ENCODE measurements at places on chromosomes 16 and 17. TPM values are rescaled to one million over a fixed set of nuclear protein-coding genes. Genes with fewer than 3 reads are reported as not detected.
A peak's percentile ranks its signal among the peaks of the same experiment; 100 is the strongest.

DNA sequence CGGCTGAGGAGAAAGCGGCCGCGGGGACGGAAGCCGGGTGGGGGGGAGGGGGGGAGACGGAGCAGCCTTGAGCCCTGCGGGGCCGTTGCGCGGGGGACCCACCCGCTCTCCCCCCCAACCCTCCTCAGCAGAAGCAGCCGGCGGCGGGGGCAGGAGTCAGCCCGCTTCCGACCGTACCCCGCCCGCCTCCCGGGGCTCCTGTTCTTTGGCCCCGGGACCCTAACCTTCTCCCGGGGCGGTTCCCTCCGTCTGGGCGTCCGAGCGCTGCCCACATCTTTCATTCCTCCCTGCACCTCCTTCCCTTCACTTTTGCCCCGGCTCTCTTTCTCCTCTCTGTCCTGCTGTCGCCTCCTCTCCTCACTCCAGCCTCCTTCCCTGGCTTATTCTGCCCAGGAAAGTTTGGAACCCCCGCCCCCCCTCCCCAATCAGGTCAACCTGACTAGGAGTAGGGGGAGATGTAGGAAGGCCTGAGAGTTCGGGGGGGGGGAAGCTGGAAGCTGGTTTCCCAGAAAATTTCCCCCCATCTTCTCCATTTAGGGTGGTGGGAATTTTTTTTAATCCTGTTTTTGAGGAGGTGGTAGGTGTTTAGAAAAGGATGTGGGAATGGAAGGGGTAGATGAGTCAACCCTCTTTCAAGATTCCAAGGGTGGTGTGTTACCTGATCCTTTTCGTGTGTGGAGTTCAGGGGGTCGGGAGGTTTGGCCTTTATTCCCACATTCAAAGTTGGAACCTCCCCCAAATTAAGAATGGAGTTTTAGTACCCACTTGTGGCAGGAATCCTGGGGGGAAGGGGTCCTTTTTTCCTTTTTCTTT, 427 bp upstream of the NLK start:
- peaks cover 5% of the 10 kb centered on the region for H3K36me3 ChIP-seq
- no peak for DNase-seq
- H3K4me1 ChIP-seq, result peaks cover 29% of the 10 kb centered on the region
- H3K27me3 ChIP-seq, result no peaks in the 10 kb centered on the region
- peak overlapping the region; percentile 76 for H3K4me3 ChIP-seq

The ROGDI gene
- 45.2 TPM for total RNA-seq

DNA sequence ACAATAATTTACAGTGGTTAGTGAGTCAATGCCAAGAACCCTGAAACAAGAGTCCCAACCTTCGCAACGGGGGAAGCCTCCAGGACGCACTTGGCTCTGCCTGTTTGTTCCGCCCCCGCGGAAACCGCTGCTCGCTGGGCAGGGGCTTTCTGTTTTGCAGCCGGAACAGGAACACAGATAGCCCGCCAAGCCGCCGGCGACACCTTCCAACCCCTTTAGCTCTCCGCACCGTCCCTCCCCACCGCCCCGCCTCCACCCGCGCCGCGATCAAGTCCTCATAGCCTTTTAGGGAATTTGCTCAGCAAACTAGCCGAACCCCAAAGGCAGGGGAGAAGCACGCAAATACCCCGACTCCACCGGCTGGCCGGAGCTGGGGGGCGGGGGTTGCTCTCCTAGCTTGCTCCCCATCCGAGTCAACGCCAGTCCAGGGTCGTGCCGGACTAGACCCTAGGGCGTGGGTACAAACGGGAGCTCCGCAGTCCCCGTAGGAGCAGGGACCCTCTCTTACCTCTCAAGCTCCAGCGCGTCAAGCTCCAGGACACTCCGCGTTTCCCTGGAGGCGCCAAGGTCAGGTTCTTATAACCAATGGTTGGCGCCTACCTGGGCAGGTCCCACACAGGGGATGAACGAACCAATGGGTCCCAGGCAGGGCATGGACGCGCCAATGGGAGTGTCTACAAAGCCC, at the start of gene SLFN13:
TSS of gene SLFN13 (minus strand) at position 553 of the 685 bp plus-strand sequence. CDS start 3,086 bp downstream, outside the sequence.
- H3K27ac ChIP-seq, result no peak within 1 kb of the TSS
- H3K27me3 ChIP-seq, result peaks cover 31% of the 10 kb centered on the region

DNA sequence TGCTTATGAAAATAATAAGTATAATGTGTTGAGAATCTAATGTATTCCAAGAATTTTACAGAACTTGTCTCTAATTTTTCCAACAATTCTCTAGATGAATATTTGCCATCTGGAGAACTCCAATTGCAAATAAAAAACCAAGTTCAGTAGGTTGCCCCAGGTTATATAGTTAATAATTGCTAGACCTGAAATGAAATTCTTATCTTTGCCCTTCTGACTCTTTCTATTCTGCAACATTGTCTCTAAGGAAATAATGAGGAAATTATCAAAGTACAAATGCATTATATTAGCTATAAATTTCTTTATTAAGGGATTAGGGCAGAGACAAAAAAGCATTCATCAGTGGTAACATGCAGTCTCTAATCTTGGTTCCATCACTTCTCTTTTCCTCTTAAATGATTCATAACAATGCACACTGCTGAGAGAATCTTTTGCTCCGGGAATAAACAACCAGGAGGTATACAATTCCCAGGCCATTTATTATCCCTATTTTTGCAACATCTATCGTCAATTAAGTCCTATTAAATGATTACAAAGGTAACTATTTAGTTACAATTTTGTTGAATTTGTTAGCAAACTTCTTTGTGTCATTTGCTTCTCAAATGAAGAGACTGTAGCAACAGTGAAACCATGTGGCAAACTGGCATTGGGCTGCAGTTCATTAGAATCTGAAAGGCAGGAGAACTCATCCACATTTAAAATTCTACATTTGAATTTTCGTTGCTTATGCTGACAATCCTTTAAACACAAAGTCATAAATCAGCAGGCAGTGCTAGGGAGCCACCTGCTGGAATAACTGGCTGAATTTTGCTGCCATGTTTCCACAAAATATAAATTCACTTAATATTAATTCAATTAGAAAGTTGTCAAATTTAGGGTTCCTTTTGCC, 349.6 kb downstream of the KIF2B start:
- peak; percentile 9 for DNase-seq
- H3K4me3 ChIP-seq, result no peak overlapping the region
- H3K36me3 ChIP-seq, result no peaks in the 10 kb centered on the region

DNA sequence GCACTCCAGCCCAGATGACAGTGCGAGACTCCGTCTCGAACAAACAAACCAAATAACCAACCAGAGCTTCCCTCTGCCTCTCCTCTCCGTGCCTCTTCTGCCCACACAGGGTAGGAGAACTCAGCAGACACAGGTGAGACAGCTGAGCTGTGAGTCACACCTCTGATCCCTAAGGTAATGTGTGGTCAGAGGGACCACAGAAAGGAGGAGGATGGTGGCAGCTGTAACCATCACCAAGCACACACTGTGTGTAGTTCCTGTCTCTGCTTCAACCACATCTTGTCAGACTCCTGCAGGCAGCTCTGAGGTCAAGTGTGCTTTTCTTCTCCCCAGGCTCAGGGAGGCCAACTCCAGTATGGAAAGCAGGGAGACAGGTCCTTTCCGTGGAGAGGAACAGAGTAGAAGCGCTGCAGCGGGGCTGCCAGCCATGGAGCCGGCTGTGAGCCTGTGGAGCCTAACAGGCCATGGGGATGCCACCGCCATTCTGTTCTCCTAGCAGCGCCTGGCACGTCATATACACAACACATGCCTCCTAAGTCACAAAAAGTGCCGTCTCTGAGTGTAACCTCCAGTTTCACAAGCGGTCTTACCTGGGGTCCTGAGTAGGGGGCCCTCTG, 7.1 kb downstream of the NUDT16L1 start:
- H3K4me1 ChIP-seq, result no peaks in the 10 kb centered on the region
- no peak for DNase-seq
- no peaks in the 10 kb centered on the region for H3K27me3 ChIP-seq
- H3K4me3 ChIP-seq, result no peak overlapping the region
- no peaks in the 10 kb centered on the region for H3K36me3 ChIP-seq

DNA sequence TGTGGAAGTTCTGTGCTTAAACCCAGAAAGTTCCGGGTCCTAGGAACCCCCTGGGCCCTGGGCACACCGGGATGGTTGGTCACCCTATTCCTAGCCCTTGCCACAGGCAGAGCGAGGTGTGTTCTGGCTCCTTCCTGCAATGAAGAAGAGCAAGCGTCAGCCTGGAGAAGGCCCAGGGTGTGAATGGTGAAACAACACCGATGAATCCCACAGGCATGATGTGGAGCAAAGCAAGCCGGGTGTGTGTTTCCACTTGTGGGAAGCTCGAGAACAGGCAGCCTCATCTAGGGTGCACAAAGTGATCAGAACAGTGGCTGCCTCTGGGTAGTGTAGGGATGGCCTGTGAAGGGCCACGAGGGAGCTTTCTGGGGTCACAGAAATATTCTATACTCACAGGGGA, 13.8 kb downstream of the KCNG4 start:
- H3K27ac ChIP-seq, result no peak overlapping the region
- H3K4me3 ChIP-seq, result no peak overlapping the region
- no peak for DNase-seq
- H3K4me1 ChIP-seq, result peaks cover 40% of the 10 kb centered on the region
- no peaks in the 10 kb centered on the region for H3K27me3 ChIP-seq
- H3K36me3 ChIP-seq, result no peaks in the 10 kb centered on the region

The KRTAP4-5 gene
- not detected for total RNA-seq

The GLIS2 gene
- total RNA-seq, result 48.3 TPM

DNA sequence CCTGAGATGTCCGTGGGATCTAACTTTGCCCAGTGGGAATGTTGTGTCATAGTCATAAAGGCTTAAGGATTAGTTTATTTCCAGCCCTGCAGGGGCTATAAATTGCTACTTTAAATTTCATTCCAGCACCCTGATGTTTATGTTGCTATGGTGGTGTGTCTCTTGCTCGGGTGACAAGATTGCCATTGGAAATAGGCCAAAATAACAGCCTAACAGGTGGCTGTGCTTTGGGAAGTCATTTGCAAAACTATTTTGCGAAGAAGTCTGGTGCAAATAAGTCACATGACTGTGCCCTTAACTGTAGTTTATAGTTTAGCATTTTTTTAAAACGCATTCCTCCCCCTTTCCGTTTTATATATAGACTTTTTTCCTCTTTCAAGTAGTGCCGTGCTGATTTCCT, 23.1 kb downstream of the PITPNC1 start:
- H3K27me3 ChIP-seq, result no peaks in the 10 kb centered on the region
- no peak overlapping the region for H3K27ac ChIP-seq
- H3K4me1 ChIP-seq, result no peaks in the 10 kb centered on the region
- H3K36me3 ChIP-seq, result no peaks in the 10 kb centered on the region
- H3K4me3 ChIP-seq, result no peak overlapping the region

The CCL8 gene
- total RNA-seq, result not detected

DNA sequence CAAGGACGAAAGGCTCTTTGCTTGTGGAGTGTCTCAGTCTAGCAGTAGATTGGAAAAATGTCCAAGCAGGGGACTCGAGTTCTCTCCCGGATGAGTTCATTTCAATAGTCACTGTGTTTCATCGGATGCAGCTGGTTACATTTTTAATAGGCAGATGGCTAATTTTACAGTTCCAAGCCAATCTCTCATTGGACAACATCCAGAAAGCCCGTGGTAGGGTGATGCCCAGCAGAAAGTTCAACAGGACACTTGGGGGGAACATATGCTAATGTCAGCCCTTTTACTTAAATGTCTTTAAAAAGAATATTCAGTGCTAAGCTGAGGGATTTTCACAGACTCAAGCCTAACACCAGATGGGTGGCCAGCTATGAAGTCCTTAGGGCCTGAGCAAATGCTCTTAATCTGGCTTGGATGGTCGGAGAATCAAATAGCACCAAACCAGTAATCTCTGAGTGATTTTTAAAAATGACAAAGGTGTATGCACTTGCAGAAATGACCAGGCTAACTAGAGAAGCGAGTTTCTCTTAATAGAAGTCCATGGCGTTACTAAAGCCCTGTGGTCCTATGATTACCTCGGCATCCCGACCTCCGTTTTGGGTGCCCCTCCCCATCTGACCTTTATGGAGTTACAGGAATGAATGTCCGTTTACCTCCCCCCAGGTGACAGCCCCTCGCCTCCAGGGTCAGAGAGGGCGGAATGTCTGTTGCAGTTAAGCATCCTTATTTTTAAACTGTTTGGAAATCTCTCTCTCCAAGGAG, 289.2 kb upstream of the SALL1 start:
- H3K36me3 ChIP-seq, result no peaks in the 10 kb centered on the region
- H3K4me3 ChIP-seq, result no peak overlapping the region
- no peaks in the 10 kb centered on the region for H3K4me1 ChIP-seq
- H3K27me3 ChIP-seq, result peaks cover 58% of the 10 kb centered on the region
- no peak for DNase-seq

The MAPT gene
- 0.85 TPM for total RNA-seq

GRCh38 chr16:56340864-56341365, 84.4 kb downstream of the AMFR start:
- no peak for DNase-seq
- no peak overlapping the region for H3K4me3 ChIP-seq
- no peaks in the 10 kb centered on the region for H3K27me3 ChIP-seq
- H3K36me3 ChIP-seq, result no peaks in the 10 kb centered on the region
- H3K27ac ChIP-seq, result no peak overlapping the region

The GJC1 gene
- 42.6 TPM for total RNA-seq

DNA sequence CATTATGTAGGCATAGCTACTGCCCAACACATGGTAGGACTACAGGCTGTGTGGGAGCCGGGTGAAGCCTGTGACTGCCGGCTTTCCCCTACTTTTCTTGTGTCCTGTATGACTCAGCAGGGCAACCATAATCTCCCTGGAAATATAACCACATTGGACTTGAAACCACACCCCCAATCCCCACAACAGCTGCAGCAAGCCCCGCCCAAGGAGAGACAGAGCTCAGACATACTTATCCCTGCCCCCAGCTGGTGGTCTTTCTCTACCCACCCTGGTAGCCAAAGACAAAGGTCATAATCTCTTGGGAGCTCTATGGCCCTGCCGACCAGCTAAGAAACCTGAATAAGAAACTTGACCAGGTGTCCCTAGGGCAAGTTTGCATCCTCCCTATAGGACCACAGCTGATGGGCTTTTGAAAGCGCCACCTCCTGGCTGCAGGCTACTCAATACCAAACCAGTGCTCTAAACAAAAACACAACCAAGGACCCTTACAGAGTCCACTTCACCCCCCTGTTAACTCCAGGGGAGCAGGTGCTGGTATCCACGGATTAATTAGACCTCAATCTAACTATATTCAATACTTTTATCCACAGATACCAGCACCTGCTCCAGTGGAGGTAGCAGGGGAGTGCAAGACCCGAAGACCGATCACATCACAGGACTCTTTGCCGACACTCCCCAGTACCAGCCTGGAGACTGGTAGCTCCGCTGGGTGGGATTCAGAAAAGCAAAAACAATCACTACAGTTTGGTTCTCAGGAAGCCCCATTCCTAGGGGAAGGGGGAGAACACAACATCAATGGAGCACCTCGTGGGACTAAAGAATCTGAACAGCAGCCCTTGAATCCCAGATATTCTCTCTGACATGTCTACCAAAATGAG, 91.2 kb downstream of the IRX5 start:
- no peaks in the 10 kb centered on the region for H3K36me3 ChIP-seq
- DNase-seq, result peak; percentile 51
- H3K27ac ChIP-seq, result no peak overlapping the region
- H3K4me3 ChIP-seq, result peak overlapping the region; percentile 34

The HAP1 gene
- 1.1 TPM for total RNA-seq

The SDR42E2 gene
- total RNA-seq, result not detected

- peak overlapping the region; percentile 13 for H3K4me3 ChIP-seq
- DNase-seq, result peak; percentile 90
- H3K27me3 ChIP-seq, result no peaks in the 10 kb centered on the region
Measured at GRCh38 chr16:67241008-67241900, 6.0 kb downstream of the FHOD1 start.

Measured in PC-9 (cell line).